ENCODE measurements at places on chromosomes 1 and 21.

GRCh38 chr1:102071451-102071850, 74.7 kb upstream of the OLFM3 start:
- no peak for DNase-seq

DNA sequence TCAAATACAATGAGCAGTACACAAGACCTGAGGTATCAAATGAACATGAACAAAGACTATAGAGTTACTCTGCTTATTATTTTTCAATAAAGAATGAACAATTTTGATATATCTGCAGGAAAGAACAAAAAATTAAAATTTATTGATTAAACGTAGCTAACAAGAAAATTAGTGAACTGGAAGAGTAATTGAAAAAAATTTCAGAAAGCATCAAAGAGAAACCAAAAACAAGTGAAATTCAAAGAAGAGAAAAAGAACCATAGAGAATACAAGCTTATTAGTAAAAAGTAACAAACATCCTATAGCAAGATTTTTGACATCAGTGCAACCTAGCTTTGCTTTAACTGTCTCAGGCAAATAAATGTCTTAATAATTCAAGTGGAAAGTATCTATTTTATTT, 106.6 kb downstream of the LRRIQ3 start:
- DNase-seq, result no peak

- DNase-seq, result no peak
Observed at GRCh38 chr1:101144671-101145448, 92.0 kb upstream of the S1PR1 start.

GRCh38 chr1:165408518-165408917, 36.4 kb downstream of the RXRG start:
- no peak for DNase-seq

DNA sequence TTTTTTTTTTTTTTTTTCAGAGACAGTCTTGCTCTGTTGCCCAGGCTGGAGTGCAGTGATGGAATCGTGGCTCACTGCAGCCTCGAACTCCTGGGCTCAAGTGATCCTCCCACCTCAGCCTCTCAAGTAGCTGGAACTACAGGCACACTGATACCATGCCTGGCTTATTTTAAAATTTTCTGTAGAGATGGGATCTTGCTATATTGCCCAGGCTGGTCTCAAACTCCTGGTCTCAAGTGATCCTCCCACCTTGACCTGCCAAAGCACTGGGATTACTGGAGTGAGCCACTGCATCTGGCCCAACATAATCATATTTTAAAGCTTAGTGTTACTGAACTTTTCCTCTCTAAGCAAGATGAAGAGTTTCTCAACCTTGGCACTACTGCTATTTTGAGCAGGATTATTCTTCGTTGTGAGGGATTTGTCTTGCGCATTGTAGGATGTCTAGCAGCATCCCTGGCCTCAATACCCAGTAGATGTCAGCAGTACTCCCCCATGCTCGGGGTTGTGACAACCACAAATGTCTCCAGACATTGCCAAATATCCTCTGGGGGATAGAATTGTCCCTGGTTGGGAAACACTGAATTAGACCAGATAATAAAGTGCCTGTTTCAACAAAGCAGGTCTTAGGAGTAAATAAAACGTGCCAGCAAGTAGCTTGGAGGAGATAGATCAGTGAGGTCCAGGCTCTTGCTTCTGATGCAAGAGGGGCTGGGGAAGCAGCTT, 15.1 kb upstream of the THRAP3 start:
- no peak for DNase-seq

- DNase-seq, result no peak
Observed at GRCh38 chr1:115280064-115280463, 58.0 kb downstream of the NGF start.

DNA sequence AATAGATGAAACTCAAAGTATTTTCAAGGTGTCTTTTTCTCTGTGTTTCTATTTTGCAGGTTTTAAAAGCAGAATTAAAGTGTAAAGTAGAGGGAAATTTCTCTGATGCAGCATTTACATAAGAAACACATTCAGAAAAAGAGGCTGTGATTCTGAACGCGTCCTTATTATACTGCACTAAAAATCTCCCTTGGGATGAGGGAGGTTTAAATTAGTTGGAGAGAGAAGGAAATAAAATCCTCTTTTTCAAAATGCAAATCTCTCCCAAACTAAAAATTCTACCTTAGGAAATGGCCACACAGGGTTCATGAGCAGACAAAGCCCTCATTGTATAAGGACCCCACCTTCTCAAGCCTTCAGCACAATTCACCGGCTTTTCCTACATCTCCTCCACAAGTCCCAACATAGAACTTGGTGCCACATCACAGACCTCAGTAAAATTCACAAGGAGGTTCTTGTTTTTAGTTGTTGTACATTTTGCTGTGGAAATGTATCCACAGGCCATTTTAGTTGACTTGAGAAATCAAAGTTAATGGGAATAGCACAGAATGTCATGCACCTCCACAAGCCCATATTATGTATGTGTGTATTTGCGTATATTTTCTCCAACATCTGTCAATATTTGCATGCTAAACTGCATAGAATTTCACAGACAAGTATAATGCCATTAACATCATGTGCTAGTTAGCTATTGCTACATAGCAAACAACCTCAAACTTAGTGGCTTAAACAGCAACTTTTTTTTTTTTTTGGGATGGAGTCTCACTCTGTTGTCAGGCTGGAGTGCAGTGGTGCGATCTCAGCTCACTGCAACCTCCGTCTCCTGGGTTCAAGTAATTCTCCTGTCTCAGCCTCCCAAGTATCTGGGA, 59.8 kb downstream of the MAB21L3 start:
- no peak for DNase-seq

DNA sequence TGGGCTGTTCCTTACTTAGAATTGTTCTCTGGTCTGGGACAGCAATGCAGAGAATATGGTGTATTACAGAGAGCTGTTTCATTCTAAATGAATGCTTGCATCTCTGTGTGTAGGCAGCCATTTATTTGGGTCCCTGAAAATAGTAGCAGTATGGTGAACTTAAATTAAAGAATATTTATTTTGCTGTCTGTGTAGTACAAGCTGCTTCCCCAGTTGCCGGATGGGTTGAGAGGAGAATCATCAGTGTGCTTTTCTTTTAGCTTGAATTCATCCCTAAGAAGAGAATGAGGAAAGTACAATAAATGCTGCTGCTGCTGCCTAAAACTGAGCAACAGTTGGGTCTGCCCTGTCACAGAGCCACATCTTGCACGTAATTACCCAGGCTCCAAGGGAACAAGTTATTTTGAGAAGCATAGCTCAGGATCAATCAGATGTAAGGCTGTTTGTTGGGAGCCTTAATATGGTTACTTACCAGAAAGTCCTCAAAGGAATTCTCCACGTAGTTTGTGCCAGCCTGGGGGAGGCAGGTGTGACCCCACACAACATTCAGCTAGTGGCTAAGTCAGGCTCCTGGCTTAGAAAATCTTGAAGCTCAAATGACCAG, 16.6 kb downstream of the ACTN2 start:
- DNase-seq, result no peak

- DNase-seq, result no peak
Observed at GRCh38 chr1:206005778-206006180, 2.6 kb upstream of the RAB7B start.

GRCh38 chr21:41048145-41048544, 119.8 kb upstream of the BACE2 start:
- DNase-seq, result no peak

Measured in activated CD4-positive, alpha-beta T cell treated with anti-CD3 and anti-CD28 coated beads, Interleukin-2, amount 50 U/mL, for 48 hours (primary cell).